Mononuclear cell (primary cell): ENCODE measurements at places on chromosomes 13 and 19. TPM values are rescaled to one million over a fixed set of nuclear protein-coding genes. Genes with fewer than 3 reads are reported as not detected.

Gene KIR2DL4
- 0.31 TPM for total RNA-seq

Gene RFPL4AL1
- total RNA-seq: not detected

Gene APOC4
- not detected for total RNA-seq

Gene PRSS57
- 5.4 TPM for total RNA-seq

Gene SBSN
- not detected for total RNA-seq

Gene PRX
- total RNA-seq: 1.0 TPM

Gene CERS4
- total RNA-seq: 13.1 TPM

Gene CGB5
- not detected for total RNA-seq

Gene TINCR
- 0.84 TPM for total RNA-seq

Gene ELSPBP1
- total RNA-seq: not detected

Gene ALOX5AP
- total RNA-seq: 48.2 TPM

Gene VSTM2B
- not detected for total RNA-seq

Gene ZNF560
- not detected for total RNA-seq
